Activated naive CD8-positive, alpha-beta T cell treated with anti-CD3 and anti-CD28 coated beads for 36 hours (primary cell): ENCODE measurements at places on chromosomes 2 and 18.

- H3K27ac ChIP-seq, result no peak overlapping the region
- H3K27me3 ChIP-seq, result no peaks in the 10 kb centered on the region
- no peaks in the 10 kb centered on the region for H3K4me1 ChIP-seq
- H3K36me3 ChIP-seq, result no peaks in the 10 kb centered on the region
- H3K4me3 ChIP-seq, result no peak overlapping the region
Observed at GRCh38 chr18:48742706-48743475, 204.1 kb downstream of the CTIF start.

DNA sequence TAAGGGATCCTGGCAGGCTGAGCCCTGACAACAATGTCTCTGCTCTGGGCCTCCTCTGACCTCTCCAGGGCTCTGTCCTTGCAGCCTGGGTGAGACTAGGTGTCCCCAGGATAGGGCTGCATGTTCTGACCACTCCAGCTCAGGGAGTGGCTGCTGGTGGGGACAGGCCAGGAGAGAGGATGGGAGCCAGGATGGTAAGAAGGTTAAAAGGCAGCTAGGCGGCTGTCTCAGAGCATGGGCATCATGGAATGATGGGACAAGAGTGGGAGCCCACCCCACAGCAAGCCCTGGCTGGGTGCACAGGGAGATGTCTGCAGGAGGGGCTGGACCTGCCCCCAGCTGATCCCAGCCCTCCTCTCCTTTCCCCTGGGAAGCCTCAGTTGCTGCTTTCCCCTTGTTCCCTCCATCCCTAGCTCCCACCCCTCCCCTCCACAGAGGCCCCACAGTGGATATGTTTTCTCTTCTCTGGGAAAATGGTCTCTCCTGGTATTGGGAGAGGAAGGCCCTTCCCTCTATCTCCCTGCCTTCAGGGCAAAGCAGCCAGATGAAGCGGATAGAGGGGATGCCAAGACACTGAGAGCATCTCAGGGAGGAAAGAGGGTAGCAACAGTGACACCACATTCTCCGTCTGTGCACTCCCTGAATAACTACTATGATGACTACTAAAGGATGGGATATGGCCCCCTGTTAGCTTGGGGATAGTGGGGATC is 334.3 kb downstream of the DYSF start:
- no peaks in the 10 kb centered on the region for H3K36me3 ChIP-seq
- no peak overlapping the region for H3K4me3 ChIP-seq
- no peak for DNase-seq
- no peaks in the 10 kb centered on the region for H3K4me1 ChIP-seq
- peaks cover 3% of the 10 kb centered on the region for H3K27me3 ChIP-seq

DNA sequence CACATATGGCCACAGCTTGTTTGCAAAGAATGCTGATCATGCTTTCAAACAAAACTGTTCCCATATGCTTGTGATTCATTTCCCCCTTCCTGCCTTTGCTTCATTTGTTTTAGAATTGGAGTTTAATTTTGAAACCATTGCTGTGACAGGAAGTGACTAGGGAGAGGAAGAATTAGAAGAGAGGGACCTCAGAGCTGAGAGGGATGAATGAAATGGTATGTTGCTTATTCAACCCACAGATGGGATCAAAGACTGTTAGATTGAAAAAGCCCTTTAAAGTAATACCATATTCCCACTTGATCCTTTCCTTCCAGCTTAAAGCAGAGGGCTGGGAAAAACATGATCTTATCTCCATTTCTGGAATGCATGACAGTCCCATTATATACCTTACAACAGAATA is 106.2 kb upstream of the RNF152 start:
- DNase-seq, result no peak
- H3K36me3 ChIP-seq, result no peaks in the 10 kb centered on the region
- peaks cover 3% of the 10 kb centered on the region for H3K4me1 ChIP-seq

DNA sequence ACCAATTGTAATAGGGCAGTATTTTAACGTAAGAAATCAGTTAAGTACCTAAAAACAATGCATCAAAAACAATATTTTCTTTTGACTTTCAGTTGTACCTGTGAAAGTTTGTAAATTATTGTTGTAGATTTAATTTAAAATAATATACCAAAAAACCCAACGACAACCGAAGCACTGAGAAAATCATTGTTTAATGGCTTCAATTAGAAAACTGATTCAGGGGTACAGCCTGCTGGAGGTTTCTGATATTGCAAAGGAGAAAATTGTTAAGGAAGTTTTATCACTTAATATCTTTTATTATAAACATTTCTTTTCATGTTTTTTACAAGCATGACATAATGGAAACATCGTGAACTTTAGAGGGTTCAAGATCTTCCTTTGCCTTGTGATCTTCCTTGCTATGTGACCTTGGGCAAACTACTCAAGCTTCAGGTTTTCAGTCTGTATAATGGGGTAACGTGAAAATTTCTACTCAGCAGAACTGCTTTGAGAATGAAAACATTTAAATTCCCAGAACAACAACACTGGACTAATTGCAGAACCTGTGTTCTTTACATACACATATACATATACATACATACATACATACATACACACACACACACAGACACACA is 76.3 kb upstream of the GLS start:
- no peaks in the 10 kb centered on the region for H3K27me3 ChIP-seq
- peaks cover 6% of the 10 kb centered on the region for H3K4me1 ChIP-seq
- H3K4me3 ChIP-seq, result no peak overlapping the region
- DNase-seq, result no peak
- no peak overlapping the region for H3K27ac ChIP-seq
- no peaks in the 10 kb centered on the region for H3K36me3 ChIP-seq

- no peak overlapping the region for H3K4me3 ChIP-seq
- H3K36me3 ChIP-seq, result no peaks in the 10 kb centered on the region
- DNase-seq, result no peak
- no peaks in the 10 kb centered on the region for H3K4me1 ChIP-seq
- H3K27ac ChIP-seq, result no peak overlapping the region
- H3K27me3 ChIP-seq, result no peaks in the 10 kb centered on the region
Observed at GRCh38 chr2:69213201-69213600, 173.8 kb downstream of the GFPT1 start.

DNA sequence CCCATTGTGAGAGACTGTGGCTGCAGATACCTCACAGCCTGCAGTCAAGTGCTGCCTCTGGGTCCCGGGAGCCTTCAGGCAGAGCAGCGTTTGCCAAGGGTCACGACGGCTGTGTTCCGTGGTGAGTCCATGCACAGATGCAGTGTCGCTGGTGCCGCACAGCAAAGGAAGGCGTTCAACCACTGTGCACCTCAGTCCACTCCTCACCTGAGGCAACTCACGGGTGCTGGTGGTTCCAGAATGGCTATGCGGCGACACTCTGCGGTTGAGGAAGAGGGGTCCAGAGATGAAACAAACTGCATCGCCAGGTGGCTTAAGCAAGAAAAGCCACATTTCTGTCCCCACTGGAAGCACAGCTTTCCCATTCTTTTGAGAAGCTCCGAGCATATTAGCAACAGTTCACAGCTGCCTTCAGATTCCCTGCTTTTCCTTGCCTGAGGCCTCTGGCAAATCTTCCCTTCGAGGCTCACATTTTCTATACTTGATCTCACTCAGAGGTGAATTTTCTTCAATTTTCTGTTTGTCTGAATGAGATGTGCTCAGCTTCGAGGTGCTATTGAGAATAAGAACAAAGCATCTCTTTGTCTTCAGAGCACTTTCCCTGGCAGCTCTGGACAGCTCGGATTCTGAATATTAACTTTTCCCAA is 208.8 kb upstream of the TWIST2 start:
- no peaks in the 10 kb centered on the region for H3K36me3 ChIP-seq
- peaks cover 7% of the 10 kb centered on the region for H3K4me1 ChIP-seq
- no peak for DNase-seq

DNA sequence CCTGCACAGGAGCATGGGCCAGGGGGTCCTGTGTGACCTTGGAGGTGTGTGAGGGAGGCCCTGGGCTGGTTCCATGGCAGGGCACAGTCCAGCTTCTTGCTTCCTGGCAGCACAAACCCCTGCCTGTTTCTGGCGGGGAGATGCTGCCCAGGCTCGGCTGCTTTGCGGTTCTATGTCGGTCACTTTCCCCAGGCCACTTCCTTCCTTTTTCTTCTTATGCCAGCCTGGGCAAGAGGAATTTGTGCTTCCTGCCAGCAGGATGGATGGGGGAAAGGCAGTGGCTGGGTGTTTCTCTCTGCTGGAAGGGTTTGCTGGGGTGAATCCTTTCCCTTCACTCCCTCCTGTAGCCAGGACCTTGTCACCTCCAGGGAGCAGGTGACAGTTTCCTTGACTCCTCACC is 24.3 kb downstream of the ASAP2 start:
- no peak overlapping the region for H3K27ac ChIP-seq
- no peaks in the 10 kb centered on the region for H3K36me3 ChIP-seq
- H3K4me1 ChIP-seq, result no peaks in the 10 kb centered on the region
- DNase-seq, result no peak
- H3K4me3 ChIP-seq, result no peak overlapping the region

GRCh38 chr2:101706819-101707177 is 9.3 kb downstream of the MAP4K4 start:
- no peaks in the 10 kb centered on the region for H3K27me3 ChIP-seq
- peak overlapping the region; percentile 39 for H3K27ac ChIP-seq
- peaks cover 27% of the 10 kb centered on the region for H3K36me3 ChIP-seq

DNA sequence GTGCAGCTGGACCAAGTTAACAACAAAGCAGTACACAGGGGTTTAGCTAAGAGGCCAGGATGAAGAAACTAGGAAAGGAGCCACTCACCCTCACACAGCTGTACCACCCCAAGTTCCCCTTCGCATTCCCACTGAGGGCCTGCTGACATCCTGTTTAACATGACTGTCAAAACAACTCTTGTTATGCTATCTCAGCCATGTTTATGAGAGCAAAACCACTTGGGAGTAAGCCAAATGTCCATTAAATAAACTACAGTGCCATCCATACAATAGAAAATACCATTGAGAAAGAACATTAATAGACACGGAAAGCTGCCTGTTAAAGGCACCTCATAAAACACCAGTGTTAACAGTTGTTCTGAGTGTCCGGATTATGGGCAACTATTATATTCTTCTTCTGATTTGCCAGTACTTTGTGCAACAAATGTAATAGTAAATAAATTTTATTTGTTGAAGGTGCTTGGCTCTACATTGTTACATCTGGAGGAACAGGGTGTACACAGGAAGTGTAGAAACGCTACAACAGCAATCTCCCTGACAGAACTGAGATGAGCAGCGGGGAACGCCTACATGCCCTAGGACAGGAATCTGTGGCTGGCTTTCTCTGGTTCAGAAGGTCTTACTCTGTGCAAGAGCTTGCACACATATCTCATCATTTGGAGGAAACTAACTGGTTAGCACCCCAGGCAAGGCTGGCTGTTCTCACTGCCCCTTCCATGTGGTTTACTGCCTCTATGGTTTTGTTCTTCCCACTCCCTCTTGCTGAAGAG is 85.6 kb downstream of the EHD3 start:
- peak overlapping the region; percentile 35 for H3K27ac ChIP-seq
- no peaks in the 10 kb centered on the region for H3K27me3 ChIP-seq
- H3K4me1 ChIP-seq, result peaks cover 53% of the 10 kb centered on the region
- peak; percentile 17 for DNase-seq
- H3K36me3 ChIP-seq, result no peaks in the 10 kb centered on the region
